MG63 (cell line): ENCODE measurements at places on chromosomes 16 and 17. TPM values are rescaled to one million over a fixed set of nuclear protein-coding genes. Genes with fewer than 3 reads are reported as not detected.

The FAM171A2 gene
- total RNA-seq = 2.1 and 9.3 TPM in 2 replicates

The LITAFD gene
- not detected in 2 replicates for total RNA-seq

The GRAP gene
- not detected in 2 replicates for total RNA-seq

- DNase-seq = peak; percentile 75
Measured at GRCh38 chr16:3949946-3950342, 69.4 kb upstream of the CREBBP start.

- DNase-seq = no peak
Measured at GRCh38 chr16:49369651-49370611, 3.7 kb upstream of the C16orf78 start.

DNA sequence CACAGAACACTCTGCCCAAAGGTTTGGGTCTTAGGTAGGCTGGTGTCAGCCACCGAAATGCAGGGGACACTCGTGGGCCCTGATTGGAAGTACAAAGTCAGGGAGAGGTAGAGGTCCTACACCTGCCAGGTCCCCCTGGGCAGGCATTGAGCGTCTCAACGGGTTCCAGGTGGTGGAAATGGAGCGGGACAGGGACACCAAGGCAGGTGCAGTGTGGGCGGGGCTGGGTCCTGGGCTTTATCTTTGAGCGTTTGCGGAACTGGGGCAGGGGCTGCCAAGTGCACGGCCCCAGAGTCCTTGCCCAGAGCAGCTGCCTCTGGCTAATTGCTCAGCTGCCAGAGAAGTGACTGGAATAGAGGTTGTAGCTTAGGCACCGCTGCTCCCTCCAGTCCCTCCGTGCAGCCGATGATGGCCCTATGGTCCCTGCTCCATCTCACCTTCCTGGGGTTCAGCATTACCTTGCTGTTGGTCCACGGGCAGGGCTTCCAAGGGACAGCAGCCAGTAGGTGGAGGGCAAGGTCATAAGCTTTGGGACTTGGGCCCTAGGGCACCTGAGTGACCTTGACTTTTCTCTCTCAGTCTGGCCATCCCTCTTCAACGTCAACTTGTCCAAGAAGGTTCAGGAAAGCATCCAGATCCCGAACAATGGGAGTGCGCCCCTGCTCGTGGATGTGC is at the start of gene ZACN:
TSS of gene ZACN (plus strand) at position 323 of the 675 bp plus-strand sequence. CDS start at position 406, 83 bp downstream.
- DNase-seq = no peak

DNA sequence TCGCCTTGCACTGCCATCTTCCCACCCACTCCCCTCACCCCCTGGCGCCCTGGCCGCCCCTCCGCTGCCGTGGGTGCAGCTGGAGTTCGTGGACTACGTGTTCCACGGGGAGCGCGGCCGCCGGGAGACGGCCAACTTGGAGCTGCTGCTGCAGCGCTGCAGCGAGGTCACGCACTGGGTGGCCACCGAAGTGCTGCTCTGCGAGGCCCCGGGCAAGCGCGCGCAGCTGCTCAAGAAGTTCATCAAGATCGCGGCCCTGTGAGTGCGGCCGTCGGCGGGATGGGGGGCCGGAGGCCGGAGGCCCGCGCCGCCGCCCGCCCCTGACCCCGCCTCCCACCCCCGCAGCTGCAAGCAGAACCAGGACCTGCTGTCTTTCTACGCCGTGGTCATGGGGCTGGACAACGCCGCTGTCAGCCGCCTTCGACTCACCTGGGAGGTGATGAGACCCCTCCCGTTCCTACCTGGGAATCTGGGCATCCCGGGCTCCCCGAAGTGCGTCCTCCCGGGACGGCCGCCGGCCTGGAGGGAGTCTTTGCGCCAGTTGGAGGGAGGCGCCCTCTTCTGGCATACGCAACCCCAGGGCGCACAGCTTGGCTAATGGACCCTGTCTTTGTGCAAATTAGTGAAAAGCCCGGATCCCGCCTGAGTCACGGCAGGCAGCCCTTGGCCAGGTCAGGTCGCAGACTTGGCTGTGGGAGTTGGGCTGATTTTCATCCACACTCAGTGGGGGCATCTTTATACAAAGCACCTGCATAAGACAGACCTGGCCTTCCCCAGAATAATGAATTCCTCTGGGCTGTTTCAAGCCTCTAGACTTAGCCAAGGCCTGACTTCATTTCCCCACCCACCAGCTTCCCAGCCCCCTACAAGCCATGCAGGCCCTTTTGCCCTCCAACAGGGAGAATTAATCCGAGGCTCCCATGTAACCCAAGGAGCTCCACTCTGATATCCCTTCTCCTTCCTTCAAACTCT is 14.3 kb downstream of the RAPGEFL1 start:
- DNase-seq = no peak
